ENCODE measurements at places on chromosomes 1 and 21. TPM values are rescaled to one million over a fixed set of nuclear protein-coding genes. Genes with fewer than 3 reads are reported as not detected.

Gene ERO1B
- total RNA-seq, result 3.4 TPM

Gene PIGM
- total RNA-seq, result 7.7 TPM

Gene RXFP4
- 0.14 TPM for total RNA-seq

Gene JAM2
- total RNA-seq, result 0.16 TPM

Gene SLC16A4
- total RNA-seq, result 0.23 TPM

Gene HHIPL2
- 0.11 TPM for total RNA-seq

Gene AGT
- not detected for total RNA-seq

Gene ITPKB
- total RNA-seq, result 37.1 TPM

Gene OR10J1
- not detected for total RNA-seq

Gene LPAR3
- 0.09 TPM for total RNA-seq

Gene CACYBP
- 211 TPM for total RNA-seq

Gene HMGCS2
- total RNA-seq, result not detected

Gene AGPAT3
- 127 TPM for total RNA-seq

Gene PALMD
- total RNA-seq, result not detected

Gene BRINP2
- total RNA-seq, result not detected

Gene NOL9
- 54.0 TPM for total RNA-seq

Gene COP1
- 45.8 TPM for total RNA-seq

Gene TMPRSS2
- total RNA-seq, result not detected

Gene LIPI
- not detected for total RNA-seq

Gene LMOD1
- not detected for total RNA-seq

Gene LRRIQ3
- 0.48 TPM for total RNA-seq

Gene LYPD8
- not detected for total RNA-seq

Gene C1orf210
- not detected for total RNA-seq

Gene RORC
- 0.32 TPM for total RNA-seq

Gene ZYG11A
- total RNA-seq, result 0.57 TPM

Gene MTMR11
- 6.8 TPM for total RNA-seq

Gene CA14
- not detected for total RNA-seq

Gene CXADR
- 0.50 TPM for total RNA-seq

Gene KIF26B
- 0.02 TPM for total RNA-seq

Gene NEK2
- 29.6 TPM for total RNA-seq

Gene SPRR2E
- not detected for total RNA-seq

Gene SPATA17
- total RNA-seq, result not detected

Gene WNT3A
- total RNA-seq, result not detected

Gene HRNR
- total RNA-seq, result not detected

Gene FCRL6
- total RNA-seq, result 0.25 TPM

Gene NTRK1
- total RNA-seq, result 13.4 TPM

Gene TTC39A
- total RNA-seq, result not detected

Gene LDLRAD2
- total RNA-seq, result not detected

Gene GPR52
- total RNA-seq, result 3.4 TPM

Gene CCDC27
- not detected for total RNA-seq

Gene ITGB2
- total RNA-seq, result 447 TPM

Gene IRF6
- not detected for total RNA-seq

Gene ETV3
- total RNA-seq, result 50.6 TPM
